Cardiac fibroblast (primary cell): ENCODE measurements at places on chromosomes 6 and 20.
A peak's percentile ranks its signal among the peaks of the same experiment; 100 is the strongest.

GRCh38 chr6:31901415-31901952 lies 402 bp downstream of the ZBTB12 start:
- peak; percentile 45 for DNase-seq

DNA sequence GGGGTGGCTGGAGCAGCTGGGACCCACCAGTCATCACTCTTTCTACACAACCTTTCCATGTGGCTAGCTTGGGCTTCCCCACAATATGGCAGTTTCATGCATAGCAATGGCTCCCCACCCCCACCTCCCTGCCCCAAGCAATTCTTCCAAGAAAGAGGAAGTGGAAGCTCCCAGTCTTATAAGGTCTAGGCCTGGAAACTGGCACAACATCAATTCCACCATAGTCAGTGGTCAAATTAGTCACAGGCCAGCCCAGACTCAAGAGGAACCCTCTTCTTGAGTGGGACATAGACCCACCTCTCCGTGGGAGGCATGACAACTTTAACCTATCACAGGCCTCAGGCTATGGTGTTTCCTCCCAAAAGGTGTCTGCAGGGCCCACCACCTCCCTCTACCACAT lies 17.7 kb downstream of the TGM6 start:
- no peak for DNase-seq

DNA sequence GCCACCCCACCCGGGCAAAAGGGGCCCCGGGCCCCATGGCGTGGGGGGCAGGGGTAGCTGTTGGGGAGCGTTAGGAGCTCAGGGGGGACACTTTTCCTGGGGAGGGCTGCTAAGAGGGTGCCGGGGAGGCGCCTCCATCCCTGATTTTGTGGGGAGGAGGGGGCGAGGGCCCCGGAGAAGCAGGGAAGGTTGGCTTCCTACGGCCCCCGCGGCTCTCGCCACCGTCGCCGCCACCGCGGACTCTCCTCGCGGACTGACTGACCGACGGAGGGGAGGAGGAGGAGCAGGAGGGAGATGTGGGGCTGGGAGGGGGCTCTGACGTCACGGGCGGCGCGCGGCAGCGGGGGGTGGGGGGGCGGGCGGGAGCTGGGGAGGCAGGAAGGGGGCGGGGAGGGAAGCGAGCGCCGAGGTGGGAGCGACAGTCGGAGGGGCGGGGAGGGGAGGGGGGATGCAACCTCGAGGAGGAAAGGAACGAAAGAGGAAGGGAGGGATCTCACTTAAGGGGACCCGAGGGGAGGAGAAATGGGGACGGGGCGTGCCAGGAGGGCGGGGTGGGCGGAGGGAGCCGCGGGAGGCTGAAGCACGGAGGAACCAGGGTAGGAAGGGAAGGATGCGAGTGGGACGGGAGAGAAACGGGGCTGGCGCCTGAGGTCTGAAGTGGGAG lies 5.1 kb downstream of the GABBR1 start:
- DNase-seq, result peak; percentile 84

DNA sequence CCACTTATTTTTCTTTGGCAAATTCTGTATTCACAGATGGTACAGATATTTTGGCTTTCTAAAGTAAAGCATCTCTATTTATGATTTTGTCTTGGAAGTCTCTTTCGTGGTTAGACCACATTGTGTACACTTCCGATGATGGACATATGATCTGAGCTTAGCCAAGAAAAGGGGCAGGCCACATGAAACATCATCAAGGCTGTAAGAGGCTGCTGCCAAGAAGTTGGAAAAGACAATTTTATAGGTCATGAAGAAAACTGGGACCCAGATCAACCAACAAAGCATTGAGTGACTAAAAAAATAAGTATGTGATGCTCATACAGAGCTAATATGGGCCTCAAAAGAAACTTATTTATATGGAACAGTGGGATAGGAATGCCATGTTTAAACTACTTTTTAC lies 266.4 kb downstream of the HAO1 start:
- peak; percentile 72 for DNase-seq

DNA sequence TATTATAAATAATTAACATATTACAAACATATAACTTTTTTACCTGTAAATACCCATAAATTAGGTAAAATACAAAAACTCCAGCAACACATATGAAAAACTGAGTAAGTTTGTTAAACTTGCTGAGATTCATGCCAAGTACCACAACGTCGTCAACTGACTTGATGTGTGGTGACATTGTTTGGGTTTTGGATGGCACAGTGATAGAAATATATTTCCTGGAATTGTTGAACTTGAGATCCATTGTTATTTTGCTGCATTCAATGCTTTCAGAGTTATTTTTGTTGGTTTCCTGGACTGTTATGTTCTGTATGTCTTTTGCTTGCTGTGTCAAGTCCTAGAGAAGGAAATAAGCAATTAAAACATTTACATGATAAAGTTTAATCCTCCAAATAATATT lies 5.5 kb downstream of the SLC35B3 start:
- no peak for DNase-seq

DNA sequence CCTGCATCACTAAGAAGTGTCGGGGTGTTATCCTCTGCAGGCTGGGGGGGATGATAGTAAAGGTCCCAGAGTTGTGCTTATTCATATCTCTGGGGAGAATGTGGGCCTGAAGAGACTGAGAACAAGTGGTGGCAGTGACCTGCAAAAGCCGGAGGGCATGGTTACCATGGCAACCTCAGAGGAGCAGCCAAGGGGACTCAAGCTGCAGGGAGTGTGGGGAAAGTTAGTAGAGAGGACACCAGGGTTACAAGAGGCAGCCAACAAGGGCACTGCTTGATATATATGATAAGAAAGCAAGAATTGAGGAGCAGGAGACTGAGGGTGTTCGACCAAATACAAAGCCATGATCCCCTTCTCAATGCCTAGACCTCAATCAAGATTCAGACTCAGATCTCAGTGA lies 46.1 kb downstream of the HLA-F start:
- no peak for DNase-seq

- DNase-seq, result peak; percentile 3
Measured at GRCh38 chr6:69584913-69585729, 211.7 kb downstream of the LMBRD1 start.

GRCh38 chr6:111792241-111792640 lies 81.0 kb downstream of the FYN start:
- DNase-seq, result no peak

DNA sequence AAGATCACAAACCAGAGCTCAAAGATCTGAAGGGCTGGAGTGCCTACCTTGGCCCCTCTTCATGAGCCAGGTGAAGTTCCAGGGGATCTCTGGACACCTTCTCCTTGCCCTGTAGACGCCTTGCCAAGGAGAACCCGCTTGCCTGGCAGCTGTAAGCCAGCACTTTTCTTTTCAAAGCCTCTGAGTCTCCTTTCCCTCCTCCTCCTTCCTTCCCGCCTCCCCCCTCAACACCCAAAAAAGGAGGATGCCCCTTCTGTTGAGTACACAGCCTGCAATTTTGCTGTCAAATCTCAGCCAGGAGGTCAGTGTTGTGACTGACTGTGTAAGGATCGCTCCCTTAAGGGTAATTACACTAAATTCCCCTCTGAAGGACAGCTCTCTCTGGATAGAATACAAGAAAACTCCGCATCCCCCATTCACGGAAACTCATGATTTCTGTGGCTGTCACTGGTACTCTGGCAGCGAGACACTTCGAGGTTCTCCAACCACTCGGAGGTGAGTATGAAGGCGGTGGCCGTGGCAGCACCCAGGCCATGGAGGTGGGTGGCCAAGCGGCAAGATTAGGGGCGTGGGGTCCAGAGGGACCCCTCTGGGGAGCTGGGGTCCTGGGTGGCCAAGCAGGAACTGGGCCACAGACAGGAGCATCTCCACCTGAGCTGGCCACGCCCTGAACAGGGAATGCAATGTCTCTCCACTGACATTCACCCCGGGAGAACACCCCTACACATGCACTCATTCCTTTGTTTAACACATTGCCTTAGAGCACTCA lies 23.2 kb upstream of the FOXP4 start:
- DNase-seq, result no peak

DNA sequence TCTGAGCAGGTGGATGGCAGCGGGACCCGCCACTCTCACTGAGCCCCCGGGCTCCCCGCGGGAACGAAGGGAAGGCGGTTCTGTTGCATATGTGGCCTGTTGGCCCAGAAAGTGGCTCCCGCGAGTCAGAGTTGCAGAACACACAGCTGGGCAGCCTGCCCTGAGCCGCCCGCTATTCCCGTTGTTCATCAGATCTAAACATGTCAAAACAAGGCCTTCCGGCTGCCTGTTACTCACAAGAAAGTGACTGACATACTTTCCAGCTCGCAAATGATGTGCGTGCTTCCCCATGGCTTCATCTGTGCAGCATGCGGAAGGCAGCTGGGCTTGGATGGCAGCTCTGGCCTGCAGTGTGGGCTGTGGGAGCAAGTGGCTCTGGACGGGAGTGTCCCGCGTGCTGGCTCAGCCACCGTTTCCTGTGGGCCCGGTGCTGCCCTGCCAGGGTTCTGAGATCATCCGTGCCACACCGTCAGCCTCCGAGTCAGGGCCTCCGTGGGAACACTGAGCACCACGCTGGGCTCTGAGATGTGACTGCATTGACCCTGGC lies 227.3 kb downstream of the ERMARD start:
- no peak for DNase-seq

GRCh38 chr6:5423251-5423650 lies 161.9 kb downstream of the FARS2 start:
- DNase-seq, result no peak

DNA sequence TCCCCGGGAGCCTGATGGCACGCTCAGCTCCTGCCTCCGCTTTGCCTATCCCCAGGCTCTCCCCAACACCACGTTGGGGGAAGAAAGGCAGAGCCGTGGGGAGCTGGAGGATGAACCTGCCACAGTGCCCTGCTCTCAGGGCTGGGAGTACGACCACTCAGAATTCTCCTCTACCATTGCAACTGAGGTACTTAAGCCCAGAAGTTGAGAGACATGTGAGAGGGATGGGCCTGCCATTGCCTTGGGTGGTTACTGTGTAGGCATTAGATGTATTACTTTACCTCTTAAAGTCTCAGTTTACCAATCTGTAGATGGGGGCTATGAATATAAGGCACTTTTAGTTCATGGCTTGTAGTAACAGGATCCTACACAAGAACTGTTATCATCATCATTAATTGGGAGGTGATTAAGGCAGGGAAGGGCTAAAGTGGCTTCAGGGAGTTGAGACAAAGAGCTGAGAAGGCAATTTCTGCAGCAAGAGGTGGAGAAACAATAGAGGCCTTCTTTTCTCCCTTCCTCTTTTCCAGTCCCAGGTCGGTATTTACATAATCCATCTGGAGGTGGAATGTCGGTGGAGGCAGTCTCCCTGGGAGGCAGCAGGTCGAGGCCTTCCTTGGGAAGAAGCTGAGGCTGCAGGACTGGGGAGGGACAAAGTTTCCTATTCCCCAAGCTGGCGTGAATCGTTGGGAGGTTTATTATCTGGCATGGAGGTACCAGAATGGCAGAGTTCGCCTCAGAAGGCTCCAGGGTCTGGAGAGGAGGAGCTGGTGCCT lies 691 bp downstream of the SLC22A7 start:
- DNase-seq, result no peak

DNA sequence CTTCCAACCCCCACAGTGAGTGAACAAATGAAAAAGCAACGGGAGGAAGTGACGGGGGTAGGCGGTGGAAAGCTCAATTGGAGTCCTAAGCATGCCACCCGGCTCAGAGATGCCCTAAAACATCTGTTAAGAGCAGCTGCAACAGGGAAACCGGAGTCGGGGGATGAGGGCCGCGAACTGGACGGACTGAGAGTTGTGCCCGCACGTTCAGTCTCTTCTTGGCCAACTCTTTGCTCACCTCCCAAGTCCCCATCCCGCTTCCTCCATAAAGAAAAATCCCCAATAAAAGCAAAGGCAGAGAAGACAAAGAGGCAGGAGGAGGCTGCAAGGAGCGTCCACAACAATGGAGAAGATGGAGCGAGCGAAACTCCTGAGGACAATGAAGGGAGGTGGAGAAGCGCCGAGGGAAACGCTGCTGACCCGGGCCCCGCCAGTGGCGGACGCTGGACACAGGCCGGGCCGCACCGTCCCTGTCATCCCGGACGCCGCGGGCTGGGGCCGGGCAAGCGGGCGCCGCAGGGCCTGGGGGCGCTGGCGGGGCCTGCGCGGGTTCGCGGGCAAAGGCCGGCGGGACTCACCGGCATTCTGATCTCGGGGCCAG lies 600 bp downstream of the SEC63 start:
- DNase-seq, result peak; percentile 84

GRCh38 chr20:45578231-45578630 lies 853 bp downstream of the WFDC8 start:
- no peak for DNase-seq

DNA sequence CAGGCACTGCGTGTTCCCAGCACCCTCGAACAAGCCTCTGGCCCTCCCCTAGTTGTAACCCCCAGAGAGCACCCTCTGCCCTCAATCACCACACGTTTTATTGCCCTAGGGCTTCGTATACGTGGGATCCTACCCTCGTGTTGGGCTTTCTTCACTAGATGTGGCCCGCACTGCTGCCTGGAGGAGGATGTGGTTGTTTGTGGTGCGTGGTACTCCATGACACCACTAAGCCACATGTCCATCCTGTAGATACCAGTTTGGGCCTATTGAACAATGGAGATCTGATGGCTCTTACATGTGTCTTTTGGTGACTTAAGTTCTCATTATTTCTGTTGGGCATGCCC lies 17.0 kb downstream of the SLC2A4RG start:
- no peak for DNase-seq

DNA sequence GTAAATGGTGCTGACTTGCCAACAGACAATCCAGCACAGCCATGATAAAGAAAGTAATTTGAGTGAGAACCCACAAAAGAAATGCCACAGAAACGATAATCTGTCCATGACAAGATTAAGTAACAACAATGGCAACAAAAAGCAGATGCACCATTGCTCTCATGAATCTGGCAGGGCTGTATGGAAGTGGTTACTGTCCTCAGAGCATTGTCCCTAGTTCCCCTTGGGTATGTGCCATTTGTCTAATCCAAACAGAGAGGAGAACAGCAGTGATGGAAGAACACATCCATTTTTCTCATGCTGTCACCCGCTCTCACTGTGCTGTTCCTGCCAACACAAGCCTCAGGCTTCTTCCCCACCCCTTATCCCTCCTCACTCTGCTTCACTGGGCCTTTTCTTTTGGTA lies 65.8 kb downstream of the REV3L start:
- DNase-seq, result peak; percentile 46

GRCh38 chr6:121550491-121551010 lies 115.1 kb downstream of the GJA1 start:
- DNase-seq, result no peak

GRCh38 chr6:100685747-100686146 lies 195.4 kb downstream of the ASCC3 start:
- DNase-seq, result peak; percentile 13

GRCh38 chr6:28000351-28001045 lies 43.5 kb downstream of the OR2B6 start:
- DNase-seq, result no peak
